NCI-H1930 (cell line): ENCODE measurements at places on chromosomes 5 and 9.

DNA sequence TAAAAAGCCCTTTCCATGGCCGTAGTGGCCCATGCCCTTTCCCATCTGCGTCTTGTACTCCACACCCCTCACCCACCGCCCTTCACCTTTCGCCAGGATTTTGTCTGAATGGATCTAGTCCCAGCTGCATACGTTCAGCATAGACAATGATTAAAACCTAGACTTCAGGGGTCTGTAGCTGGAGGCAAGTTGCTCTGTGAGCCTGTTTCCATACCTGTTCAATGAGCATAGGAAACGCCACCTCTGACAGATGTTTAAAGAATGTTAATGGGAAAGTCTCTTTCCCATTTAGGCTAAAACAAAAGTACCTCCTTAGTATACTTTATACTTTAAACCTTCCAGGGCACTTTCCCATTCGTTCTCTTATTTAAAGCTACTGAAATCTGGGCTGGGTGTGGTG, 105.7 kb downstream of the SPRY4 start:
- DNase-seq, result no peak

DNA sequence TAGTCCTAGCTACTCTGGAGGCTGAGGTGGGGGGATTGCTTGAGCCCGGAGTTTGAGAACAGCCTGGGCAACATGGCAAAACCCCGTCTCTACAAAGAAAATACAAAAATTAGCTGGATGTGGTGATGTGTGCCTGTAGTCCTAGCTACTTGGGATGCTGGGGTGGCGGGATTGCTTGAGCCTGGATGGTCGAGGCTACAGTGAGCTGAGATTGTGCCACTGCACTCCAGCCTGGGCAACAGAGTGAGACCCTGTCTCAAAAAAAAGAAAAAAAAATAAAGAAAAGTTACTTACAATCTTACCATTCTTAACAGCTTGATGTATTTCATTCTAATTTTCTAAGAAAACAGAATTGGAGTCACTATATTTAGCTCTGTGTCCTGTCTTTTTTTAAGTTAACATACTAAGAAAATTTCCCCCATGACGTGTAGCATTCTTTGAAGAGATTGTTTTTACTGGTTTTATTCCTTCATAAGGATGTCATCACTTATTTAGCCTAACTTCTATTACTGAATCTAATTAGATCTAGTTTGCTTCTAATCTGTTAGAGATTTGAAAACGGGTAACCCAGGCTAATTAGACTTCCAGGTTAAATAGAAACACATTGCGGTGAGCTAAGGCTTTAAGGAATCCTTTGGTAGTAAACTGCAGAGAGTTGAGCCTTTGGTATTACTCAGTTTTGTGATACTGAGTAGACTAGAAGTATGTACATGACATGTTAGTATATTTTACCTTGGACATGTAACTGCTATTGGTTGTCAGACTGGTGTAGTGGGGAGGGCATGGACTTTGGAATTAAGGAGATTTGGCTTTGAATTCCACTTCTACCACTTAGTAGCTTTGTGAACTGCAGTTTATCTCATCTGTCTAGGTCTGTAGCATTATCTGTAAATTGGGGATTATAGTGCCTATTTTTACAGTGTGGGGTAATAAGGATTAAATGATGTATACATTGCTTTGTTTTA, 24.0 kb downstream of the HSPA4 start:
- no peak for DNase-seq

DNA sequence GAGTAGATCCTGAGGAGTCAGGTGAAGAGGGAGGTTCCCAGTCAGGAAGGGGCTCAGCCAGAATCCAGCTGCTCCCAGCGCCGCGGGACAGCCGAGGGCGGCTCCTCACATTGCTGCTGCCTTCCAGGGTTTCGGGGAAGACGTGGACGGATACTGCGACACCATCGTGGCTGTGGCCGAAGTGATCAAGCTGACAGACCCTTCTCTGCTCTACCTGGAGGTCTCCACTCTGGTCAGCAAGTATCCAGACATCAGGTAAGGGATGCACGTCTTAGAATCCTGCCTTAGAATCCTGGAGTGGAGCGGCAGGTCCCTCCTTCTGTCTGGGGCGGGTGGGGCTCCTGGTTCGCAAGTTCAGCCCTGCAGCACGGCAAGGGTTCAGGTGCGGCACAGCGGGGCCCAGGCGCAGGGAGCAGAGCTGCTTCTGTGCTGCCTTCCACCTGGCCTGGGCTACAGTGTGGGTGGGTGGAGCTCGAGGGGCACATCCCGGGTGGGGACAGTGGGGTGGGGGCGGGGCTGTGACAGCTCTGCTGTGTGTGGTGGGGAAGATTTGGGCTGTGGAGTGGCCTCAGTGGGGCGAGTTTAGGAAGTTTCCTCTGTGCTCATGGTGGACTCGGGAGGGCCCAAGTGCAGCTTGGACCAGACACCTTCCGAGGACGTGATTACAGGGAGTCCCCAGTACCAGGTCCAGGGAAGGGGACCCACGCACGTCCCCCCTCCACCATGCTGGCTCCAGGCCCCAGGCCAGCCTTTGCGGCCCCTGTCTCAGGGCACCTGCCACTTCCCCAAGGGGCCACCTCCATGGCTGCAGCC, 22.8 kb downstream of the EXOC3 start:
- no peak for DNase-seq

DNA sequence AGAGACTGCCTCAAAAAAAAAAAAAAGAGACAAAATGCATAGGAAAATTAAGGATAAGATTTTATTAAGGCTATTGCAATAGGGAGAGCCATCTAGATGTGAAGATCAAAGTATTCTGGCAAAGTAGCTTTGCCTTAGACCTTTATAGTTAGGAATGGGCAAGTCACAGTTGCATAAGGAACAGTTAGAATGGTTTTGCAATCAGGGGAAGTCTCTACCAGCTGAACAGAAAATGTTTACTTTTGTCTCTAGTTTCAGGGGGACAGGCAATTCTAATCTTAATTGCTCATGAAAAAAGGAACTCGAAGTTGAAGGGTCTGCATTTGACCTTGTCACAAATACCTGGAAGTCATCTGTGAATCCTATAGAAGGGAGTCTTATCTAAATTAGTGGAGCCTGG, 13.1 kb upstream of the ATP6V1G1 start:
- no peak for DNase-seq

GRCh38 chr5:177510567-177511053, 984 bp upstream of the DOK3 start:
- no peak for DNase-seq

DNA sequence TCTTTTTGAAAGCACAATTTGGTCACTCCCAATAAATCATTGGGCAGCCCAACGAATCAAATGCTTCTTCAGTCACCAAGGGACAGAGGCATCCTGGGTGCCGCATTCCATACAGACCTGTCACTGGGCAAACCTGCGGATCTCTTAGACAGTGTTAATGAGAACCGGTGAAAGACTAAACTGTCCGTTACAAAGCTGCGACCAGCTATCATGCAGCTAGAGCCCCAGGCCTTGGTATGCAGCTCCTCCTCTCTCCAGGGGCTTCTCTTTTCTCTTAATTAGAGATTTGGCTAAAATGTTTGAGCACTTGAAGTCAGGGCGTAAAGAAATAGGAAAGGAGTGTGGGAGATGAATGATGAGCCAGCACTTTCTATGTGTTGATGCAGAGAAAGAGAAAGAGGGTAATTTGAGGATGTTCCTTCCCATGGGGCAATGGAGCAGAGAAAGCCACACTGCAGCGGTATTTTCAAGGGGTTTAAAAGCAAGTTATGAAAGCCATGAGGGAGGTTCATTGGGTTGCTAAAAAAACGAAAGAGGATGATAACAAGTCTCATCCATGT, 175.3 kb downstream of the RFK start:
- no peak for DNase-seq

GRCh38 chr5:74685979-74686631, 1.1 kb downstream of the HEXB start:
- no peak for DNase-seq

- no peak for DNase-seq
Measured at GRCh38 chr9:69542942-69543704, 129.0 kb downstream of the APBA1 start.

GRCh38 chr5:124401476-124402143, 344.8 kb downstream of the ZNF608 start:
- no peak for DNase-seq

DNA sequence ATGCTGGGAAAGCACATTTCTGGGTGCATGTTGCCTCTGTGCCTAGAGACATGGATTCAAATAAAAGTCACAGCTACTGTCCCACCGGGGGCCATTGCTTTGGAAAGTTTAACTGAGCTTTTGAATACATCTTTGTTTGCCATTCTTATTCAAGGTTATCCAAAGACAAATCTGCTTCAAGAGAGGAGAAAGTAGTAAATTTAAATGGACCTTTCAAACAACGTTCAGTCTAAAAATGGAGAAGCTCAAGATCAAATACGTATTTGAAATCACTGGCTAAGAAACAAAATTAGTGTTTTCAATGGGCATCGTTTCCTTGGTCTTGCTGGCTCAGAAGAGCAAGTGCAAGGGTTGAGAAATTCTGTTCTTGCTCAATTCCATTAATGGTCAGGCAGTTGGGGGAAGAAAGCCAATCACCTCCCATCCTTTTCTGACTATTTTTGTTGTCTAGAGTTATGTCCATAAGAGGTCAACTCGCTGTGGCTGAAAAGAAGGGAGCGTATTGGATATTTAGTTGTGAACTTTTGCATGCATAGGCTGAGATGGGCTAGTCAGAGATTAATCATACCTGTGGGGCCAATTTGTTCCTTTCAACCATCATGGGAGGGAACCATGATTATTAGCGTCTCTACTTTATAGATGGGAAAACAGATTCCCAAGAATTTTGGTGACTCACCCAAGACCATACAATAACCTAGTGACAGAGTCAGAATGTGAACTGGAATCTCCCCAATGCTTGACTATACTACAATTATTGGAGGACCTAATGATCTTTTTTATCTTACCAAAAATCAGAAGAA, 276.2 kb upstream of the TNC start:
- no peak for DNase-seq

DNA sequence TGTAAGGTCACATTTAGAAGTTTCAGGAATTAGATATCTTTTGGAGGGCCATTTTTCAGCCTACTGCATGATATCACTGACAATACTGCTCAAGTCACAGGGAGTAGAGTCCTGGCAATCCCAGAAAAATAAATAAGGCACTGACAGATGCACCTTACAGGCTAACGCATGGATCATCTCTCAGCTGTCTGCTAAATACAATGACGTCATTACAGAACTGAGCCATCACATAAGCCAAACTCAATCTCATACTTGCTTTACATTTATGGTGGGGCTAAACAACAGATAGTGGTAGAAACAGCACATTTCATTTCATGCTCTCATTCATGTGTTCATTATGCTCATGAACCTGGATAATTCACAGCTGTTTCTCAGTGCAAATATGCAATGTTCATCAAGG, 243.7 kb downstream of the SEMA5A start:
- no peak for DNase-seq

- no peak for DNase-seq
Measured at GRCh38 chr9:89815903-89816573, 211.2 kb downstream of the GADD45G start.

GRCh38 chr9:134545543-134546245, 95.9 kb upstream of the COL5A1 start:
- no peak for DNase-seq

DNA sequence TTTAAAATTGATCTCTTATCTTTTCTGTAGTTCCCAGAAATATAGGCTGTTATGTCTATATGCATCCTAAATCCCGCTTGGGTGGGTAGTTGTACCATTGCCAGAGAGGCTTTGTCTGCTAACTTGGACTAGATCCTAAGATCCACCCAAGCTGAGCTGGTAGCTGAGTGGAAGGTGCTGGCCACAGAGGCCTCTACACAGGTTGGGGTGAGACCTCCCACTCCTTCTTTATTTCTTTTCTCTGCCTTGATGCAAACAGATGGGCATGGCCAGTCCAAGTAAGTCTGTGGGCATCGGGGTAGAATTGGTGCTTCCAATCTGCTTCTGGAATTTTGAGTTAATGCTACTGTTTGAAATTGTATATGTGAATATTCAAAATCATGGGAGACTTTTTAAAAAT, 14.4 kb upstream of the GADD45G start:
- no peak for DNase-seq

GRCh38 chr5:150491876-150492275, 16.1 kb upstream of the NDST1 start:
- DNase-seq, result no peak

- DNase-seq, result no peak
Measured at GRCh38 chr5:170606941-170607340, 103.1 kb downstream of the KCNIP1 start.

DNA sequence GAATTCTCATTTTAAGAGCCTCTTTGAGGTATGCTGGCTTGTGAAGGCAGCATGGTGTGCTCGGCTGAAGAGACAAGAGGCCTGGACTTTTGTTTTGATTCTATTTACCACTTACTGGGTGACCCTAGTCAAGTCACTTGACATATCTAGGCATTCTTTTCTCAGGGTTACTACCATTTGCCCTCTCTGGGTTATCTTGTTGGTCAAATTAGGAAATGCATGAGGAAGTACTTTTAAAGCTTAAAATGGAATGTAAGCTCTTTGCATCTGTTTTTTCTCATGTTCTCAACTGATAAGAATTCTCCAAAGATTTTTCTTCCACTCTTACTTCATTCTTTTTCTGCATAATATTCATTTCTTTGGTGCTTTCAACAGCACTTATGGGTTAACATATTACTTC, 173.1 kb downstream of the PLK2 start:
- DNase-seq, result no peak

GRCh38 chr9:116377179-116377798, 223.7 kb downstream of the PAPPA start:
- DNase-seq, result no peak

DNA sequence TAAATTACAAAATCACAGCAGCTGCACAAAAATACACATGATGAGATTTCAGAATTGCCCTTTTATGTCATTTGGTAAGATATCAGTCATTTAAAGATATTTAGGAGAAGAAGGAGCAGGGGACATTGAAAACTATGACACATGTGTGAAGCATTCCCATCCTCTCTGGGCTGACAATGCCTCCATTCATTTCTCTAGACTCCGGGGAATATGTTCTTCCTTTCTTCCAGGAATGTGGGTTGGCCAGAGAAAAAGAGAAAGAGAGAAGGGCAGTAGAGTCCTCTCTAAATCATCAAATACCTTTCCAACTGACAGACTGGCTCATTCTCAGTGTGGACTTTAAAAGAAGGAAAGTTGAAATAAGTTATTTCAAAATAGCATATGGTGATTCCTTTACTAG, 205.6 kb upstream of the ADAMTSL1 start:
- DNase-seq, result no peak

DNA sequence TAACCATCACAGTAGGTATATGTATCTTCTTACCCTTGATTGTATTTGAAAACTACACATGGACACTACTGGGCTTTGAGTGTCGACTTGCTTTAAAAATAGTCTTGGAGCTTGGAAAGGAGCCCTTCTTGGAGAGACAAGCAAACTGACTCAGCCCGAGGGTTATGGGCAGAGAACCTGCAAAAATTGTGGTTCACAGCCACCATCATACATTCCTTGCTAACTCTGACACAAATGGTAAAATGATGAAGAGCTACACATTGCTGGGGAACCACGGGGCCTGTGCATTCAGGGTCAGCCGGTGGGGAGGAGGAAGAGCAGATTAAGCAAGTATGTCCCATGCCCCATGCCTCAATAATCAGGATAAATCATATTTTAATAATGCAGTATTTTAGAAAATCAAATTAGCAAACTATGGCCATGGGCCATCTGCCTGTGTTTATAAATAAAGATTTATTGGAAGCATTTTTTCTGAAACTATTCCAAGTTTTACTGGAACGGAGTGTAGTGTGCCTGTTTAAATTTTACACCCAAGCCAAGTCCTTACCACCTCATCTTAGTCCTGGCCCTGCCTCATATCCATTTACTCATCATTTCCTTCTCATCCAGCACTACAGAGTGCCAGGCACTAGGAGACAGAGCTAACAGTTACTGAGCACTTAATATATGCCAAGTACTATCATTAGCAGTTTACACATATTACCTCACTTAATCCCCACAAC, 195.7 kb downstream of the PALM2AKAP2 start:
- no peak for DNase-seq

GRCh38 chr9:8825585-8826147, 1026.1 kb upstream of the DMAC1 start:
- no peak for DNase-seq
